AG09309 (cell line): ENCODE measurements at places on chromosomes 2 and 18.

DNA sequence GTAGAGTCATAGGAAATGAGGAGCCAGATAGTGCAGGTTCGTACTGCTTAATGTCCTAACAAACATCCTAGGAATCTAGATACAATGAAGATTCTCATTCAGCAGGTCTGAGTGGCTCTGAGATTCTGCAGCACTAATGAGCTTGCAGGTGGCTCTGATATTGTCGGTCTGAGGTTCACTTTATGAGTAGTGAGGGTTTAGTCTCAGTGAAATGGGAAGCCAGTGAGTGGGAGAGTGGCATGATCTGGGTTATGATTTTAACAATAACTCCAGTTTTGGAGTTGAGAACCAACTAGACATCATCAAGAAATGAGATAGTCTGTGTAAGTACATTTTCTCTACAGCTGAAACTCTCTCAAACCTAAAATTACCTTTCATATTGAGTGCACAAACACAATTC is 166.8 kb upstream of the SP5 start:
- DNase-seq: no peak

GRCh38 chr2:199955007-199955338 is 318 bp downstream of the TYW5 start:
- DNase-seq: no peak

DNA sequence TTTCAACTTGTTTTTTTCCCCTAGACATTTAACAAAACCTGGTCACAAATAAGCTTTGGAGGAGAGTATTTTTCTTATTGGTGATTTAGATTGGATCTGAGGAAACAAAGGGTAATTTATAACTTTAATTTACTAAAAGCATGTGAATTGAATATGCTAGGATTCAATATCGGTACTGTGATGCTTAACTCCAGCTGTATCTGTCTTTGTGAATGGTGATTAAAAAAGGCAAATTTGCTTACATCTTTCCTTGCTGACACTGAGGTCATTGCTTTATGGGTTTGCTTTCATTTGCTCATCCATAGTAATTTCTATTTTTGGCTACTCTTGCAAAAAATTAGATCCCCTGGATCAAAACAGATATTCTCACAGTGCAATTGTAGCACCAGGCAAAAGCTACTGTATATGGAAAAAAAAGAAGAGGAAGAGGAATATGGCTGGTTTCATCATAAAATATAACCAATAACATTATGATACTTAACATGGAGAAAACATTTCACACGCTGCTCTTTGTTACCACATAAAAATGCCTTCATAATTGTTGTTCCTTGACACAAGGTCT is 832.0 kb upstream of the ZEB2 start:
- no peak for DNase-seq

DNA sequence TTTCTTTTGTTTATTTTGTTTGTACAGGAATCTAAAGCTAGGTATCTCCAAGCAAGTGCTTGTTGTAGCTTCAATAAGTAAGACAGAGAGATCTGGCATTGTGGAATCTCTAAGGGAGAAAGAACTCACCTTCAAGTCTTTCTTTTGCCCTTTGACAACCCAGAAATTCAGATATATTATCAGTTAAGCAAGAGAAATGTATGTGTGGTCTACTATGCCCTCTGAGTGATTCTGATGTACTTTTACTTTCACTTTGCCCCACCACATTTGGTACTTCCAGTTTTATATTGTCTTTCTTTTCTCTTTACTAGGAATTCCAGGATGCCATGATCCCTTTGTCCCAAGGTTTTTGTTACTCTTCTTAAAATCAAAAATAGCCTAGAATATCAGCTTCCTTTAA is 259.6 kb upstream of the PIK3C3 start:
- no peak for DNase-seq

- no peak for DNase-seq
Measured at GRCh38 chr18:13320891-13321425, 102.4 kb downstream of the LDLRAD4 start.

DNA sequence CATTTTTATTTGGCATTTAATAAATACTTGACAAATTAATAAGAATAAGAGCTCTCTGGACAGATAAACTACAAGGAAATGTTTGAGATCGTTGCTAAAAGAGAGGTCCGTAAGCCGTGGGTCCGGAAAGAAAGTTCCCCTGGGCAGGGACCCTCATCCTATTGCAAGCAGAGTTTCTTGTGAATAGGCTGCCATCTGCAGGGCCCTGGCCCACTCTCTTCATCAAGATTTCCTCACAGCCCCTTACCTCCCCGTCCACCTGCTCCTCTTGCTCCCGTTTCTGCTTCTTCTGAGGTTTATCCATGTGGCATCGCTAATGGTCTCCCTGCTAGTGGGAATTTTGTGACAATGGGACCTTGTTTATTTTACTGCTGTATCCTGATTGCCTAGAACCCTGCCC is 30.1 kb upstream of the MC5R start:
- DNase-seq: no peak

DNA sequence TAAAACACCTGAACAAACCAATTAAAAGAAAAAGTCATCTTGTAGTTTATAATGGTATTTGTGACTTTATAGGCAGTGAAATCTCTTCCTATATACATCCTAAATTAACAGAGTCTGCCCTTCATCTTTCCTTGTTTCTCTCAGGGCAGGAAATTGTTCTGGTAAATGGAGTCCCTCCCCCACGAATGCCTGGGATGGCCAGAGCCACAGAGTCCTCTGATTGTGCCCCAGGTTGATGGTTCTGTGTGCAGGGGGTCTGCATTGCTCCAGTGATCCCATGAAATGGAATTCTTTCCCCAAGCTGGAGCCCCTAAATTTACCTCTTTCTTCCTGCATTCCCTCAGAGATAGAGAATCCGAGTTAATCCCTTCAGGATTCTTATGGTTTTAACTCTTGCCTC is 155.5 kb downstream of the MTX2 start:
- no peak for DNase-seq

GRCh38 chr18:2331491-2331890 is 239.8 kb downstream of the METTL4 start:
- no peak for DNase-seq

- no peak for DNase-seq
Measured at GRCh38 chr2:236400046-236400574, 135.9 kb upstream of the ASB18 start.

DNA sequence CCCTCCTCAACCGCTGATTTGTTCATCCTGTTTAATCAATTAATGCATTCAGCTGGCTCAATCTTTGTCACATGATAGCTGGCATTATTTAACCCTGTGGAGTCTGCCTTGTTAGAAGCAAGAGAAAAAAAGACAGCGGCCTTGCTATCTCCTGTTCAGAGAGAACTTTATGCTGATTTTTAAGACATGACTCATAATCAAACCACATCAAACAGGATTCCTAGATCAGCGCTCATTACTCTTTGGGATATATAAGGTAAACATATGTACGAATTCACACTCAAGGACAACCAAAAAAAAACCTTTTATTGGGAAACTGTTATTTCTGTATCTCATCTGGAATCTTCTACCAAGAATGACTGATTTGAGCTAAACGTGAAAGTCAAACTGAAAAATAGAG is 195.1 kb downstream of the C1D start:
- no peak for DNase-seq

GRCh38 chr2:151826737-151827157 is 1.5 kb downstream of the ARL5A start:
- DNase-seq: no peak

GRCh38 chr18:26052505-26052904 is 37.9 kb downstream of the SS18 start:
- DNase-seq: no peak

- no peak for DNase-seq
Measured at GRCh38 chr2:240300840-240301239, 134.6 kb upstream of the GPC1 start.

DNA sequence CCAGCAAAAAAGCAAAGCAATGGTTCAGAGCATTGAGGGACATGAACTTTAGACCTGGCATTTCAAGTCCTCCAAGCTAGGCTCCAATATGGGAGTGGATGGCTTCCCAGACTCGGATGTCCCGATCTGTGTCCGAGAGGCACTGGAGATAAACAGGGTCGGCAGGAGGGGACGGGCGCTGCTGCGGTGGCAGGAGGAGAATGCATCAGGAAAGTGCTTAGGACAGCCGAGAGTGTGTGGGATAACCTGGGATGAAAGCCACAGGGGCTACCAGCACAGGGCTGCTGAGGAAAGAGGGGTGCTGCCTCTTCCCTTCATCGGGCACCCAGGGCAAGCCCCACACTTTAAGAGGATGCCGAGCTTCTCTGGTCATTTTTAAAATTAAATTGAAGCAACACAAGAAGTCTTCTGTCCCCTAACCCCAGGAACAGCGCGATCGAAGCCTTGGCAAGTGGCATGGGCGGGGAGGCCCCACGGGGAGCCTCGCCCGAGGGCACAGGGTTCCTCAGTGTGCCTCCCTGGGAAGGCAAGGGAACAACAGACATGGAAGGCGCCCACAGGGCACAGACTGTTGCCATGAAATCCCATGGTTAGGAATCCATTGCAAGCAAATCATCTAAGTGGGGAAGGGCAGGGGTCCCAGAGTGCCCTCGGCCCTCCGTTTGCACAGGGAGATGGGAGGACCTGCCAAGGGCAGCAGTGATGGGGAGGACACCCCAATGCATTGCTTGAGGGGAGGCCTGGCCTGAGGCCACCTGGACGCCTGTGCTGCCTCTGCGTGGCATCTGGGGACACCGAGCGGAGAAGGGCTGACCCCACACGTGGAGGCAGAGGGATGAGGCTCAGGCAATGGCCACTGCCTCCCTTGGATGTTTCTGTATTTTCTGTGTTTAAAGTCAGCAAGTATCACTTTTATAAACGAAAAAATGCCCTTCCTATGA is 78.5 kb upstream of the GPC1 start:
- no peak for DNase-seq

DNA sequence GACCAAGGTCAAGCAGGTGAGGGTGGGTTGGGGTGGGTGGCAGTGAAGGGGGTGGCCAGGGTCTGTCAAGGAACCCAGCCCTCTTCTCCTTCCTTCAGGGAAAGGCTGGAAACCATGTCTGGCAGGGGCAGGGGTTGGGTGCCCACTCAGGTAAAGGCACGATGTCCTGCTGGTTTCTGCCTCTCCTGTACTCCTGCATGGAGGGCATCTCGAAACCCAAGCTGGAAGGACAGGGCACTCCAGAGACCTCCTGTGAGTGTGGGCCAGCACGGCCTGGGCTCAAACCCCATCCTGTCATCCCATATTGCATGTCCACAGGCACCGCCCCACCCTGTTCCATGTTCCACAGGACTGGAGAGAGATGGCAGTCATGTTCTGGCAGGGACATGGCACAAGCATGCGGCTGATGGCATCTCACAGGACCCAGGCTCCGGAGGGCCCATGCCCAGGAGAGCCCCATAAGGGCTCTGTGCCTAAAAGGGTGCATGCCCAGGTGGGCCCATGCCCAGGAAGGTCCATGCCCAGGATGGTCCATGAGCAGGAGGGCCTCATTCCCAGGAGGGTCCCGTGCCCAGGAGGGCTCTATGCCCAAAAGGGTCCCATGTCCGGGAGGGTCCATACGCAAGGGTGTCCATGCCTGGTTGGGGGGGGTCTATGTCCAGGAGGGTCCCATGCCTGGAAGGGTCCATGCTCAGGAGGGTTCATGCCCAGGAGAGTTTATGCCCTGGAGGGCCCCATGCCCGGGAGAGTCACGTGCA is 6.4 kb downstream of the GPR35 start:
- DNase-seq: no peak

DNA sequence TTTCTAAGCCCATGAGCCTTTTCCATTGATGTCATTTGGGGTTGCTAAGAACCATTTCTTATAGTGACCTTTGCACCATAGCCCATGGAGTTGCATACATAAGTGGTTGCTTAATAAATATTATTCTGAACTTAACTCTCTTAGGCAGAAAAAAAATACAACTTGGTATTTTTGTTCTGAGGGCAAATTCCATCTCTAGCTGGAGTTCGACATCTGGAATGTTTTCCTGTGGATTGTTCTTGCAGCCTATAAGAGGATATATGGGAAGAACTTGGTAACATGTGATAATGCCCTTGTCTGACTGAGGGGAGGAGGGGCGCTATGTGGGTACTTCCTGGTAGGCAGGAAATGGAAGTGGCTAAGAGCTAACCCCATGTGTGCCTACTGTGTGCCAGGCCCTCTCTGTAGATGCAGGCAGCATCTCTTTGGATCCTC is 20.7 kb downstream of the IGFBP2 start:
- no peak for DNase-seq

DNA sequence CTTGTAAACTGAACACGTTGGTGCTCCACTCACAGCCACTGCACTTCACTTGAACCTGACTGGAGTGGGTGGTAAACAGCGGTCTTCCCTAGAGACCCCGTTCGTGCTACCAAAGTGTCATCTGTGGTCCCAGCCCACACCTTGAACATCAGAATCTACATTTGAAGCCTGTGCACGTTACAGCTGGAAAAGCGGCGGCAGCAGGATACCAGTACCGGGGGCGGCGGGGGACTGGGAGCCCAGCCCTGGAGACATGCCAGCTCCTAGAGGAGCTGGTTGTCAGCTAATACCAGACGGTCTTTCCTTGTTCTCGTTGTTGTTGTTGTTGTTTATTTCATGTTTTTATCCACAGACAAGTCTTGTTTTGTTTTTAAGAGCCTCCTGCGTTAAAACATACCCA is 156.7 kb downstream of the WDSUB1 start:
- no peak for DNase-seq

- DNase-seq: no peak
Measured at GRCh38 chr2:101328474-101329007, 20.0 kb upstream of the RNF149 start.

GRCh38 chr18:36692921-36693332 is 135.9 kb downstream of the TPGS2 start:
- DNase-seq: no peak

DNA sequence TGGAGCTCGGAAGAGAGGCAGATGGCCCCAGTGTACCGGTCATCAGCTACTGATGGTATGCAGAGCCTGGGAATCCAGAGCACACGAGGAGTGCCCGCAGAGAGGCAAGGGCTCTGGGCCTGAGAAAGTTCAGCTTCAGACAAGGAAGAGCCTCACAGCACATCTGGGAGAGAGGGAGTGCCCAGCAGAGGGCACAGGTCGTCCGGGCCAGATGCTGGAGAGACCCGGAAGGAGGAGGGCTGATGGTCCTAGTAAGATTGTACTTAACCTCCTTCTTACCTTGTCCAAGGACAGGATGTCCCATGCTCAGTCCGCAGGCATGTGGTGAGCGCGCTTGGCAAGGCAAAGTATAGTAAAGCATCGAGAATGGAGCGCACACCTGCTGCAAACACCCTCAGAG is 24.4 kb upstream of the CHMP1B start:
- no peak for DNase-seq

GRCh38 chr2:60527762-60528161 is 25.7 kb downstream of the BCL11A start:
- peak; percentile 53 for DNase-seq

- no peak for DNase-seq
Measured at GRCh38 chr2:10375570-10376281, 72.4 kb downstream of the ODC1 start.

- DNase-seq: no peak
Measured at GRCh38 chr2:151657667-151658076, 76.6 kb downstream of the NEB start.

DNA sequence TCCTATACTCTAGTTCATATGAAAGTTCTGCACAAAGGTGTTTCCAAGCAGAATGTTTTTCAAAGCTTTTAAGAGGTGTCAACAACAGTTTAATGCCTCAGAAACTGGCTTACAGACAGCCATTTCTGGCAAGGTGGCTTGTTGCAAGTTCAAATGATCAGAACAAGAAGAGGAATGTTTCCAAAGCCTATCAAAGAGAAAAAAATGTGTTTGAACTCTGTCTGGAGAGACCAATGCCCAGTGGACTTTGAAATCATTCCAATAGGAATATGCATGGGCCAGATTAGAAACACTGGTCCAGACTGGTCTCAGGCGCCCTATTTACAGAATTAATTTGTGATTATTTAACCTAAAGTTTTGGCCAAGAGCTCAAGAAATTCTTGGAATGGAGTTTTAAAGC is 106.2 kb downstream of the CPS1 start:
- no peak for DNase-seq
